ENCODE measurements at places on chromosomes 12 and 14.

DNA sequence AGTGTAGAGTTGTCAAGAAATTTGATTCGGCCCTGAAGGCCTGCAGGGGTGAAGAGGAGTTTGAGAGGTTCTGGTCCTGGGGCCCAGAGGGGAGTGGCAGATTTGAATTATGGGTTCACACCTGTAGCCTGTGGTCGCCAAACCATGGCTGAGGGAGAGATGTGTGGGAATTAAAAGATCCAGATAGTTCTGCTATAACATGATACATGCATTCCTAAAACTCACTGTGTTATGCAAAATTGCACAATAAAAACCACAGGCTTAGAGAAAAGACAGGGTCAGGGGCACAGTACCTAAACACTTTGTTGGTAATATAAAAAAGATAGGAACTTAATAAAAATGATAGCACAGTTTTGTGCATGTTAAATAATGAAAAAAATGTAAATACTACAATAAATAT, 106.2 kb downstream of the TMEM30B start:
- no peak overlapping the region for H3K4me3 ChIP-seq
- H3K4me1 ChIP-seq, result peaks cover 6% of the 10 kb centered on the region

DNA sequence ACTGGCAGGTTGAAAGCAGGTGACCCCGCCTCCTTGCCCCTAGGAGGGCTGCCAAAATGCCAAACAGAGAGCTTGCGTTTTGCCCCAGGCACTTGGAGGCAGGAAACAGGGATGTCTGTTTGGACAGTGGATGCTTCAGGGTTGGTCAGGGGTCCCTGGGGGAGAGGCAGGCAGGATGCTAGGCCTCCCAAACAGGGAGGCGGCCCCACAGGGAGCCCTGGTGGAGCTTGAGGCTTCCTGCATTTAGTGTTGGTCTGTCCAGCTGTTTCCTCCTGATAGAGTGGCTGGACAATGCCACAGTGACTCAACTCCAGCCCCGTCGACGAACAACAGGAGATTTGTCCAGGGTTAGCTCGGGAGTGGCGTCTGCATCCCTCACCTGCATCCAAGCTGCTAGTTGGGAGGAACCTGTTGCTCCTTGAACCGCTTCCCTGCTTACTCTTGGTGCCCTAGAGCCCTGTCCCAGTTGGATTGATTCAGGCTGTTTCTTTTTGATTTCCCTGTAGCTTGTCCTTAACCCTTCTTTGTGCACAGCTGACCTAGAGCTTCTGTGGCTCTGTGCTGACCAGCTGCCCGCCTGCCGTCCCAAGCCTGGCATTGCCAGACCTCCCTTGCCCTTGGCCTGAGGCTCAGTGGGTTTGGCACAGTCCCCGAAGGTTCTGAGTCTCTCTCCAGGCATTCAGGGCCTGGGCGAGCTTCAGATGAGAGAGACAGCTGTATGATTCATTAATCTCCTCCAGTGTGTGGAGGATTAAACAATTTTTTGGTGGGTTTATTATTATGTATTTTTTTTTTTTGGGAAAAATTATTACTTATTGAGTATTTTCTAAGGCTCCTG, 45.9 kb downstream of the TSPAN9 start:
- H3K4me1 ChIP-seq, result peaks cover 9% of the 10 kb centered on the region
- peak; percentile 68 for DNase-seq
- H3K36me3 ChIP-seq, result no peaks in the 10 kb centered on the region

DNA sequence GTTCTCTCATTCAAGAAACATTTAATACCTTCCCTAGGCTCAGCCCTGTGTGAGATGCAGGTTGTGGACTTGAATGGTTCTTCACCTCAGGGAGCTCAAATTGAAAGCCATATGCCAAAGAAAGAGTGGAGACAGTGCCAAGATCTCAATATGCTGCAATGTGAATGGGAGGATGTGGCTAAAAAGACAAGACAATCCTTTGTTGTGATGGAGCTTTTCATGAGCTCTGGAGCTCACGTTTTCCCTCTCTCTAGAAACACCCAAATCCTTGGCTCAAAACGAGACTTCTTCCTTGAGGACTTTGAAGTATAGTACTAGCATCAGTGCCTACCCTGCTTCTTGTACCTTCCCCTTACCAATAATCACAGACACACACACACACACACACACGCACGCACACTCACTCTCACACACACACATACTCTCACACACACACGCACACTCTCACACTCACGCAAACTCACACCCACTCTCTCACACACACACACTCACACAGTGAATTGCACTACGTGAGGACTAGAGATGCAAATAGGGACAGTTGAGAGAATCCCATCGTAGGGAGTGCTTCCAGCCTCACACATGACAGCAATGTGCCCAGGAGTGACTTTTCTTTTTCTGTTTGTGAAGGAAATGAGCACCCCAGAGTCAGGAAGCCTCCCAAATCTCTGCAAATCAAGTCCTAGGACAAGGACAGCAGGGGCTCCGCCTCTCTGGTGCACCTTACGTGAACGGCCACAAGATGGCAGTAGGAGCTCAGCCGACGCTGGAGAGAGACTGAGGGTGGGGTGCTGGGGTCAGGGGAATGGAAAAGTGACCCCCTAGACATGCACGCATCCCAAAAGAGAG, 231.4 kb downstream of the PCNX1 start:
- H3K4me1 ChIP-seq, result no peaks in the 10 kb centered on the region
- no peak overlapping the region for H3K4me3 ChIP-seq
- H3K27ac ChIP-seq, result no peak overlapping the region
- H3K36me3 ChIP-seq, result no peaks in the 10 kb centered on the region

DNA sequence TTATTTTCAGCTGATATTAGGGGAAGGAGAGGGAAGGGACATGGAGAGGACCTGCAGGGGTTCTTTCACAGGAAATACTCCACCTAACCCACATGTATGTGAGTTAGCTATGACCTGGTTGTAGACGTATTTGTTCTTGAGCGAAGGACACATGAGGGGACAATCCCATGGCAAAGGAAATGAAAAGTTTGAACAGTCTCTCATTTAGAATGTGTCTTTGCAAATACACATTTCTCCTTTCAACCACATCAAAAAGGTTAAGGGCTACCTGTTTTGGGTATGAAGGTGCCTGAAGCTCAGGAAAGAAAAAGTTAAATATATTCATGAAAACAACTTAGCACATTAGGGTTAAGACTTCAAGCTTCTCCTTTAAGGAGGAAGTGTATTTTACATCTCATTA, 7.4 kb downstream of the PYGL start:
- no peak overlapping the region for H3K27ac ChIP-seq
- H3K36me3 ChIP-seq, result no peaks in the 10 kb centered on the region
- H3K4me1 ChIP-seq, result no peaks in the 10 kb centered on the region
- no peak overlapping the region for H3K4me3 ChIP-seq
- DNase-seq, result no peak

DNA sequence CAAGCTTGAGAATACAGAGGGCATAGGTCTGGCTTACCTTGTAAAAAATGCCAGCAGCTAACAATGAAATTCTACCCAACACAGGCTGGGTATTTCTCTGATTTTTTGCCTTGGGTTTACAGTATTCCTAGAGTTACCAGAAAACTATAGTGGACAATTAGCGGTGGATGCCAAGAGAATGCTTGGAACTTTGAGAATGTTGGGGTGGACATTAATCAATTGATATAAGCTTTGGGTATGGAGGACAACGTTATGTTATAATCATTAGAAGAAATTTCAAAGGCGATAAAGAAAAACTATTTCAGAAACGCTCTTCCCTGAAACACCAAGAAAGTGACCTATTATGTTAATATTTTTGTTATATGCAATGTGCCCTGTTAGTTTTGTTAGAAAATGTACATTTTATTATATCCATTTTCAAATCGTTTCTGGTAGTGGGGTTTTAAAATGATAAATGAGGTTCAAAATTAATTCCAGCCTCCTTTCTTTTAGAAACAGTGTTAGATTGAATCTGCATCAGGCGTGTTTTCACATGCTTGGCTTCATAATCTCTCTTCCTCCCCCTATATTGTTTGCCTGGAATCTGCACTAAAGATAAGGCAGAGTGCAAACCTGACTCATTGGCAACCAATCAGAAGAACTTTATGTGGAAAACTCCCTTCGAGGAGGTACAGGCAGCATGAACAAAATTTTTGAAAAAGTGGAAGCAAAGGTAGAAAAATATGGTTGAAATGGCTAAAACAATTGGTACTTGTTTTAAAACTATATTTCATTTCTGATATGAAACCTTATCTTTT, 1.4 kb upstream of the PTPRQ start:
- H3K4me1 ChIP-seq, result no peaks in the 10 kb centered on the region
- H3K27me3 ChIP-seq, result no peaks in the 10 kb centered on the region
- no peak overlapping the region for H3K4me3 ChIP-seq
- no peak for DNase-seq
- H3K27ac ChIP-seq, result no peak overlapping the region

DNA sequence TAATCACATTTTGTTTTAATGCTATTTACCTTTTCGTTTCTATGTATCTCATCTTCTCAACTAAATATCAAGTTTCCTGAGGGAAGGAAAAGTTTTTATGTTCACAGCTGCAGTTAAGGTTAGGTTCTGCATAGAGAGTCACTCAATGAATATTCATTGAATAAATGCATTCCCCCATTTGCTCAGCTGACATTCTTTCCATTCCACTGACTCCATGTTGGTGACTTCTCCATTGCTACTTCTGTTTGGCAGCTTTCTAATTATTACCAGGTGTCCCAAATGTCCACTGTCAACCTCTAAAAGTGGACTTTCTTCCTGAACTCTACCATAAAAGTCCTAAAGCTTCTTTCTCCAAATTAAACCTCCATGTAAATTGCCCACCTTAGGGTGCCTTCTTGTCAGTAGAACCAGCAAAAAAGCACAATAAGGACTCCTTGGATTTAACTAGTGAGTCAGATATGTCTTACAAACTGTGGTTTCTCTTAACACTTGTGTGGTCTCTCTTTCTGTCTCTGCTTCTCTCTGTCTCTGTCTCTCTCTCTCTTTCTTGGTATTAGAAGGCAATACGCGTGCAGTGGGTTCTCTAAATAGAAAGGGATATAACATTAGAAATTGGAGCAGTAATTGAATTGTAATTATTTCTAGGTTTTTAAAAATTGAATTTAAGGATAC, 85.9 kb downstream of the TMEM117 start:
- no peaks in the 10 kb centered on the region for H3K27me3 ChIP-seq
- H3K36me3 ChIP-seq, result no peaks in the 10 kb centered on the region
- no peaks in the 10 kb centered on the region for H3K4me1 ChIP-seq
- peak overlapping the region; percentile 22 for H3K27ac ChIP-seq

DNA sequence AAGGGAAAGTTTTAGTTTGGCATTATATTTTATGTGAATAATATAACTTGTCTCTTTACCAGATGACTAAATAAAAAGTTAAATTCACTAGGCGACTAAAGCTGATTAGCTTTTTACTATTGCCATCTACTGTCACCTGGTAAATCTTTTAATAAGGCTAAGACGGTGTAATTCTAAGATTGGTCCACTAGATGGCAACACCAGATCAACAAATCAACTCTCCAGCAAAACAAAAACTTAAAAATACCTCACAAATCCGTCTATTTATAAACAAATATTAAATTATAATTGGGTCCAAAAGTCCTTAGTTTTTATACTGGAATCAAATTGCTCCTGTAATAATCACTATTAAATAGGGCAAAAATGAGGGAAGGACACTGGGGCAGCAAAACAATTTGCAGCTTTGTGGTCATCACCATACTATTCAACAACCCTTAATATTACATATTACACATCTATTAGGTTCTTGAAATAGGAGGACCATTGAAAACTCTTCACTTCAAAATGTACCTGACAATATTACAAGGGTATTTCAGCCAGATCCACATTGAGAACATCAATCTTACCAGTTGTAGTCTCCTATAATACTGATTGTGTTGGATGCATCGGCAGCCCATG, 47.9 kb downstream of the GALC start:
- no peak overlapping the region for H3K27ac ChIP-seq
- no peaks in the 10 kb centered on the region for H3K27me3 ChIP-seq
- peaks cover 17% of the 10 kb centered on the region for H3K36me3 ChIP-seq
- DNase-seq, result no peak
- no peaks in the 10 kb centered on the region for H3K4me1 ChIP-seq

GRCh38 chr14:29459969-29460560, 467.6 kb downstream of the PRKD1 start:
- H3K27ac ChIP-seq, result no peak overlapping the region
- H3K4me1 ChIP-seq, result no peaks in the 10 kb centered on the region
- no peak for DNase-seq
- no peaks in the 10 kb centered on the region for H3K36me3 ChIP-seq
- H3K4me3 ChIP-seq, result no peak overlapping the region

DNA sequence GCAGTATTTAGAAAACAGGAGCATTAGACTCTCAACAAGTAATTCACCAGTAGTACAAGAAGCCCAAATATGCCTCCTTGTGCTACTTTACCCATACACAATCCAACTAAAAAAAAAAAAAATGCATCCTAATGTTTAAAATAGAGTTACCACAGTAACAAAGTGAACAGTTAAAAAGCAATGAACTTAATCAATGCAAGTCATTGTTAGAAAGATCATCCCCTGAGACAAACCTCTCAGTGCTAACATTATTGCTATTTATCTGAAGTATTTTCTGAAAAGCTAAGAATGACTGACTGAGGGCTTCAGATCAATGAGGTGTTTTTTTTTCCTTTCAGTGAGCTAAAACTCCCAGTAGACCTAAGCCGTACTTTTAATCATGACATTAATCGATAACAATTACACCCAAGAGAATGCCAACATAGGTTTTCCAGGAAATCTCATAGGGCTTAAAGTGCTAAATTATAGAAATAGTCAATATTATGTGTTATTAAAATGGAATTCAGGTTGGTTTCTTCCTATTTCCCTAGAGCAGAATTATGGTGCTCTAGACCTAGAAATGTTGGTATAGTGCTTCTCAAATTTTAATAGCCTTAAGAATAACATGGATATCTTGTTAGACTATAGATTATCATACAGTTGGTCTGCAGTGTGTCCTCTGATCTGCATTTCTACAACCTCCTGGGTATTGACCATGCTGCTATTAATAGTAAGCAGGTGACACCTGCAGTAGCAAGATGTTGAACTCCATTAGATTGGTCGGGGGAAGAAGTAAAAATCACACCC, 123.0 kb downstream of the PRKD1 start:
- DNase-seq, result no peak
- no peak overlapping the region for H3K27ac ChIP-seq
- H3K4me1 ChIP-seq, result no peaks in the 10 kb centered on the region
- H3K27me3 ChIP-seq, result no peaks in the 10 kb centered on the region
- H3K4me3 ChIP-seq, result no peak overlapping the region

- peak; percentile 83 for DNase-seq
- no peaks in the 10 kb centered on the region for H3K36me3 ChIP-seq
- no peak overlapping the region for H3K27ac ChIP-seq
- H3K4me1 ChIP-seq, result no peaks in the 10 kb centered on the region
- peaks cover 73% of the 10 kb centered on the region for H3K27me3 ChIP-seq
Measured at GRCh38 chr12:52691076-52691840, 11.1 kb upstream of the KRT1 start.

GRCh38 chr12:126430921-126431320, 1365.7 kb downstream of the AACS start:
- H3K36me3 ChIP-seq, result no peaks in the 10 kb centered on the region
- no peak overlapping the region for H3K27ac ChIP-seq
- no peaks in the 10 kb centered on the region for H3K27me3 ChIP-seq
- no peaks in the 10 kb centered on the region for H3K4me1 ChIP-seq
- H3K4me3 ChIP-seq, result no peak overlapping the region
